ENCODE measurements at places on chromosomes 2 and 18.

- no peak for DNase-seq
These were observed 40.8 kb downstream of the ATOH8 start for GRCh38 chr2:85794491-85795121.

DNA sequence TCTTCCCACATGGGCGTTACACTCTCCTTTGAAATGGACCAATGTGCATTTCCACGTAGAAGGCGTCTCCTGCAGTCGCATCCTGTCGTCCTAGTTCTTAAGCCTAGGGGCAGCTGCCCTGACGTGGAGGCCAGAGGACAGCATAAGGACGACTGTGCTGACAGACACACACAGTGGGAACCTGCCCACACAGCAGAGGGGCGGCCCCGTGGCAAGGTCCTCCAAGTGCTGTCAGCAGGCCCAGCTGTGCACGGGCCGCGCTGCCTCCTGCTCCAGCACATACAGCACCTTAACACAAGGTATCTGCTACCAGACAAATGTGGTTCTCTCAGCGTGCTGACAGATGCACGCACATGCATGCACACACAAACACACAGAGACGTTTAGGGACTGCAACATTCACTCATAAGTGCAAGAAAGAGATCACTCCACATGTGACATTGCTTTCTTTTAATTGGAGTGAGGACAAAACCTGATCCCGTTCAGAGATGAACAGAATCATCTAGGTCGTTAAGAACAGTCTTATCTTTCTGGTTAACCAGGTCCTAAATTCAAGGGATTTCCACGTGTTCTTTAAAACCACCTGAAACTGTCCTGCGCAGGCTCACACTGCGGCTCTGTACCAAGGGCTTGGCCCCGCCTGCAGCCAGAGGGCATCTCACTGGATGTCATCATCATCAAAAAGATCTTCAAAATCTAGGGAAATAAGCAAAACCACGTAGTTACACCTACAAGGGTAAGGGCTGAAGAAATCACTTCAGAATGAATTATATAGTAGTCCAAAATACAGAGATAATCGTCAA is 5.5 kb downstream of the COPS9 start:
- no peak for DNase-seq

GRCh38 chr18:10164271-10165071 is 250.7 kb downstream of the VAPA start:
- DNase-seq = no peak

GRCh38 chr2:119958670-119959268 is 54.1 kb upstream of the EPB41L5 start:
- no peak for DNase-seq

DNA sequence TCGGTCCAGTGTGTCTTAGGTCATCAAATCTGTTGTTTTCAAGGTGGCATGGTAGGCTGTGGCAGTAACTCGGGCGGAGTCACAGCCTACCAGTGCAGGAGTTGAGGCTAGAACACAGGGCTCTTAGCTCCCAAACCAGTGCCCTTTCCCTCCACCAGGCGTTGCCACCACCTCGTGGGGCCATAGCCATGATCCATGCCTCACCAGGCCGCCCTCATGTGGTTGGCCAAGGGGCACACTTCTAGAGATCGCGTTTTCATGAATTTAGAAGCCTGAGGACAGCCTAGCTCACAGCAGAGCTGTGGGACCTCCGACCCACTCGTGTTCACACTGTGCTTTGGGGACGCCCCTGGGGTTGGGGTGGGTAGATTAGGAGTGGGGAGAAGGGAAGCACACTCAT is 10.6 kb downstream of the SEC11C start:
- no peak for DNase-seq

- DNase-seq = no peak
These were observed 93.5 kb upstream of the KIF5C start for GRCh38 chr2:148781544-148781943.

- DNase-seq = no peak
These were observed 30.3 kb upstream of the NEMP2 start for GRCh38 chr2:190564838-190565237.

GRCh38 chr2:206556357-206556949 is 85.8 kb upstream of the FAM237A start:
- DNase-seq = no peak

DNA sequence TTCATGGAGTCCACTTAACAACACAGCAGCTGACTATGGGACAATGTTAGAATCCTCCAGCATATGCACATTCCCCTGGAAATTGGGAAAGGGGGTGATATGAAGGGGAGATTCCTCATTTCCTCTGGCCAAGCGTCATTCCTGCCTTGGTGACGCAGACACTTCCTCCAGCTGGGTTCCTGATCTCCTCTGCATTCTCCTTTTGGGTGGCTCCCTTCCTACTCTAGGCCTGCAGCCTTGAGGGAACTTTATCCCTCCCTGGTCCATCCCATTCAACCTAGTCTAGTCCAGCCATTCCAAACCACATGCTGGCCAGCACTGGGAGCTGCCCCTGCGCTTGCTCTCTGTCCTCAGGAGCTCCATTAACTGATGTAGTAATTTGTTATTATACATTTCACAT is 216.8 kb downstream of the VAPA start:
- DNase-seq = no peak

GRCh38 chr2:223870840-223871611 is 33.6 kb upstream of the AP1S3 start:
- DNase-seq = no peak

- DNase-seq = no peak
These were observed 240.5 kb downstream of the BCL2 start for GRCh38 chr18:63079114-63079513.

DNA sequence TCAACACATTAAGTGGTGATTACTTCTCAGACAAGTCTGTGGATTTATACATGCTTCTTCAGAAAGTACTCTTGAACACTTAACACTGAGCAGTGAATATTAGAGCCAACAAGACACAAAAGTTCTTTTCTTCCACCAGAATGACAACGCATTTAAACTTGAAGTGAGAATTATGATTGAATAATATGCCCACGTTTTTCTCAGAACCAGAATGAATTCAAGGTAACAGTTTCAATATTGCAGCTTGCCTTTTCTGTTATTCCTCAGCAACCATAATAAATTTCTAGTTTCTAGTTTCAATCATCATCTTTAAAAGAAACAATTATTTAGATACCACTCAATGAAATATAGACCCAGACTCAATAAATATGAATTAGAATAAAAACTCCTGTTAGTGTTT is 547.0 kb downstream of the NUP35 start:
- DNase-seq = no peak

GRCh38 chr2:151029406-151030157 is 232.1 kb downstream of the RBM43 start:
- no peak for DNase-seq

- no peak for DNase-seq
These were observed 63.5 kb downstream of the MYOM1 start for GRCh38 chr18:3156325-3156640.

DNA sequence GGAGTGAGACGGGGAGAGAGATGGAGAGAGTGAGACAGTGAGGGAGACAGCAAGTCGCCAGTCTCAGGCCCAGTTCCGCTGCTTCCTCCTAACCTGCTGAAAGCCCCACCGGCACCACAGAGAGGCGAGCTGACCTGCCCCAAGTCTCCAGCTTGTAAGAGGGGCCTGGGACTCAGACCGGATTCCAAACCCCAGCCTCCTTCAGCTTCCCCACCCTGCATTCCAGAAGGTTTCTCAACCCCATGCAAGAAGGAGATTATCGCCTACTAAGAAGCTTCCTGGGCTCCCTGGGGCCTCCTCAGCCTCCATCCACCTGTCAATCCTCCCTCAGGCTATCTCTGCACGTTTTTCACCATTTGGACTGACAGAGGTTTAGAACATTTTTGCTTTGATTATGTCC is 173.1 kb upstream of the RAB6C start:
- no peak for DNase-seq
